ENCODE measurements at places on chromosomes 7 and 10.

GRCh38 chr10:101291331-101292193 is 62.3 kb upstream of the LBX1 start:
- DNase-seq, result peak; percentile 40

GRCh38 chr7:7563269-7563668 is 3.4 kb upstream of the MIOS start:
- no peak for DNase-seq

DNA sequence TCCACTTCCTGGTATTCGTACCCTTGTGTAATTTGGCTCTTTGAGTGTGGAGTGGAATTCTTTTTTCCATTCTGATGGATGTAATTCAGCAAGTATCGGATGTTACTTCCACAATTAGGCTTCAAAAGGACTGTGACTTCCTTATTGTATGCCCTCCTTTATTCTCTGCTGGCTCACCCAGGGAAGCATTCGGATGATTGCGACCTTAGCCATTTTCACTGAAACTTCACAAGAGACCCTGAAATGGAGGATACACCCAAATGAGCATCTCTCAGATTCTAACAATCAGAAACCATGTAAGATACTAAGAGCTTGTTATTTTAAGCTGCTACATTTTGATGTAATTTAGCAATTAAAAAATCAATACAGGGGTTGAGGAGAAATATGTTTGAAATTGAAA is 493.1 kb downstream of the DNAJB9 start:
- no peak for DNase-seq

- no peak for DNase-seq
These were observed 36.2 kb upstream of the PITRM1 start for GRCh38 chr10:3208481-3209406.

GRCh38 chr10:10845826-10846503 is 171.7 kb upstream of the CELF2 start:
- DNase-seq, result no peak

DNA sequence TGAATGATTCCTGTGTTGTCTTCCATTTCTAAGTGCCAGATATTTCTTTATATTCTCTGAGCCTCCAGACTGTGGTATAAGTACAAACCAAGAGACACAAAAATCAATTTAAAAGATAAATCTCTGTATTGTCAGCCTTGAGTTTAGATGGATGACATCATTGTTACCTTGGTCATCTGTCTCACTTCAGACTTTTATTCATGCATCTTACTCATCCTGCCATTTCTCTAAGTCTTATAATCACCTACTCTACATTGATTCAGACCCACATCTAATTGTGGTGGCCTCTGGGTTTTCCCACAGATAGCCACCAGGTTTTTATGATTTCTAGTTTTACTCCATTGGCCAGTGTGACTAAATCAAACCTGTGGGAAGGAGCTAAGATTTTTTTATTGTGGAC is 26.8 kb upstream of the HDAC9 start:
- DNase-seq, result no peak

- no peak for DNase-seq
These were observed 3.4 kb upstream of the CHST12 start for GRCh38 chr7:2399848-2400587.

GRCh38 chr10:11863353-11864109 is 40.4 kb downstream of the PROSER2 start:
- peak; percentile 45 for DNase-seq

DNA sequence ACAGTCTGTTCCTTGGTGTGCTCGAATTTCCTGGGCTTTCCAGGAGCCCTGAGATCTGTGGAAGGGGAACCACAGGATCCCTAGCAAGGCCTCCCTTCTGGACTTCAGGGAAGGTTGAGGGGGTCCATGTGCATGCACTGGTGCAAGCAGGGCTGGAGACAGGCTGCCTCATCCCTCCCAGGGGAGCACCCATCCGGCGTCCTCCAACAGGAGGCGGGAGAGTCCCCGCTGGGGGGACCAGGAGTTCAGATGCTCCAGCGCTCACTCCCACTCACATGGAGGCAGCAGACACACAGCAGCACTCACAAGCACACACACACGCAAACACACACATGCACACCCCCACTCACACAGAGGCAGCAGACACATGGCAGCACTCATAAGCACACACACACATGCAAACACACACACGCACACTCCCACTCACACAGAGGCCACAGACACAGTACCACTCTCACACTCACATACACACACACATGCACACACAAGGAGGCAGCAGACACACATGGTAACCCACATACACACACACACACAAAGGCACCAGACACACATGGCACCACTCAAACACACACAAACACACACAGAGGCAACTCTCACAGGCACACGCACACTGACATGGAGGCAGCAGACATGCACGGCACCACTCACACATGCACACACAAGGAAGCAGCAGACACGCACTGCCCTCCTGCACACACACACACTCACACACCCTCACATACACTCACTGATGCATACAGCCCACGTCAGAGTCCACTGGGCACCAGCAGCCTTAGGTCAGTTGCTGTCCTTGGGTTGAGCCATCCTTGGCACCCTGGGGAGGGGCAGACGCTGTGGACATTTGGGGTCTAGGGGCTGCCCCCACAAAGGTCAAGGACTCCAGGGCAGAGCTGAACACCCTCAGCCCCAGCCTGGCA is 247.0 kb upstream of the PPP2R2D start:
- DNase-seq, result no peak

DNA sequence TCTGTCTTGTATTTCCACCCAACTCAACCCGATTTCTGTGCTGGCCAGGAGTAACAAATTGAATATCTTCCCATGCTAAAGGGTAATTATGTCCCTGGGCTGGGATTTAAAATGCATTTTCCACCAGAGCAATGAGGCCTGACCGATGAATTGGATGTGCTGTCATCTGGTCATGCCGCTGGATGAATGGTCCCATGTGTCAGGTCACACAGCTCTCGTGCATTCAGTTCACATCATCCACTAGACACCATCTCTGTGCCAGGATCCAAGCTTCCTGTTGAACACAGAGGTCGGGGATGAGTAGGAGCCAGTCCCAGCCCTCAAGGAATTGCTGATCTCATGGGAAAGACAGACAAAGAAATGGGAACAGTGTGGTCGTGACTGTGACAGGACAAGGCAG is 200.8 kb downstream of the ADRA2A start:
- no peak for DNase-seq
